ENCODE measurements at places on chromosomes 11 and 22.

- no peak for DNase-seq
These were observed 38.3 kb upstream of the CEP295 start for GRCh38 chr11:93623179-93623578.

- DNase-seq = no peak
These were observed 27.7 kb downstream of the CACNA1I start for GRCh38 chr22:39598017-39598965.

DNA sequence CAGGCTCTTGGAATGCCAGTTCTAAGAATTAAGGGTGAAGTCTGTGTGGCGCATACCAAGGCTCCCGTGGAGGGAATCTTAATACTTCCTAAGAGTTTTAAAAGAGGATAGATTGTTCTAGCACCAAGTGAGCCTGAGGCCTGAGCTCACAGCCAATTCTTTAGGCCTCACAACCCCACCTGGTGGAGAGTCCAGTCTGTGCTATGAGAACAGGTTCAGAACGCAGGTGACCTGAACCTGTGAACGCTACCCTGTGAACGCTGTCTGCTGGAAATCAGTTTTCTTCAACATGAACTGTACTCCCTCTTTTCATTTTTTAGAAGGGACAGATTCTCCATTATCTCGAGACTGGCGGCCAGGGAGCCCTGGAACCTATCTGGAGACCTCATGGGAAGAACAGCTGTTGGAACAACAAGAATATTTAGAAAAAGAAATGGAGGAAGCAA is 43.2 kb upstream of the DLAT start:
- no peak for DNase-seq

- DNase-seq = no peak
These were observed 59.2 kb upstream of the PRODH start for GRCh38 chr22:18995327-18995711.

Measured in HS-5 (cell line).